ENCODE measurements at places on chromosomes 12 and 14. TPM values are rescaled to one million over a fixed set of nuclear protein-coding genes. Genes with fewer than 3 reads are reported as not detected.

The KRT72 gene
- total RNA-seq, result 5.6 TPM

The RNASE4 gene
- 0.27 TPM for total RNA-seq

The PRICKLE1 gene
- total RNA-seq, result not detected

The PITPNM2 gene
- total RNA-seq, result 29.2 TPM

The KRT85 gene
- total RNA-seq, result not detected

The PIP4P1 gene
- total RNA-seq, result 105 TPM

The COQ6 gene
- 33.9 TPM for total RNA-seq

The SLC5A8 gene
- total RNA-seq, result not detected

The RPS6KA5 gene
- 18.3 TPM for total RNA-seq

The PGF gene
- total RNA-seq, result not detected

The NEDD8 gene
- total RNA-seq, result 39.9 TPM

DNA sequence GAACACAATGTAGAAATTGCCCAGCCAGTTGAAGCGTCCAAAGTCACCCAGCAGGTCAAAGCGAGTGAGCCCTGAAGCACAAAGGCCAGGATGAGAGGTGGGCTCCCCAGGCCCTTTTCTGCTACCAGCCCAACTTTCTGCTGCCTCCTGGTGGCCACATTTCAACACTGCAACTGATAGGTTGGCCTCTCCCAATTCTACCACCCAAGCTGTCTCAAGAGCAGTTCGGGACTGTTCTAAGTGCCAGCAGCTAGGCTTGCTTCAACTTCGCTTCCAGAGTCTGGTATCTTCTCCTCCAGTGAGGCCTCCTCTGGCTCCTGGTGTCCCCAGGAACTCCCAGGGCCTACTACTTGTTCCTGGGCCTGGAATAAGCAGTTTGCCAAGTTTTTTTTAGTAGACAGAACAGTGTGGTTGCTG, 3.4 kb upstream of the DHH start:
- peak; percentile 63 for DNase-seq

DNA sequence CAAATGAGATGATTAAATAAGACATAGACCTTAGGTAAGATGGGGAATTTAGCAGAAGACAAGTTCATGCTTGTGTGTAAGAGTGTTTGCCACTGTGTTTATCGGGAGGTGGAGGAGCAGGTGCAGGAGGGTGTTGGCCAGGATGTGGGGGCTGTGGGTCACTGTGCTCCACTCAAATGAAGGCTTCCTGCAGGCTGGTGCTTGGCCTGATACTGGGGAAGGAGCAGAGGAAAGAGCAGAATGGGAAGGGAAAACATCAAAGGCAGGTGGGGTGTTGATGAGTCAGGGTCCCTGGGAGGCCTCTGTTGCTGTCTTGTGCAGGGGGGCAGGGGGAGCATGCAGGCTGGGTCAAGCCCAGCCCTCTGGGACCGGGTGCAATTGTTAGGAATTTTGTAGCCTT, 126.5 kb downstream of the TSPAN9 start:
- no peak for DNase-seq

DNA sequence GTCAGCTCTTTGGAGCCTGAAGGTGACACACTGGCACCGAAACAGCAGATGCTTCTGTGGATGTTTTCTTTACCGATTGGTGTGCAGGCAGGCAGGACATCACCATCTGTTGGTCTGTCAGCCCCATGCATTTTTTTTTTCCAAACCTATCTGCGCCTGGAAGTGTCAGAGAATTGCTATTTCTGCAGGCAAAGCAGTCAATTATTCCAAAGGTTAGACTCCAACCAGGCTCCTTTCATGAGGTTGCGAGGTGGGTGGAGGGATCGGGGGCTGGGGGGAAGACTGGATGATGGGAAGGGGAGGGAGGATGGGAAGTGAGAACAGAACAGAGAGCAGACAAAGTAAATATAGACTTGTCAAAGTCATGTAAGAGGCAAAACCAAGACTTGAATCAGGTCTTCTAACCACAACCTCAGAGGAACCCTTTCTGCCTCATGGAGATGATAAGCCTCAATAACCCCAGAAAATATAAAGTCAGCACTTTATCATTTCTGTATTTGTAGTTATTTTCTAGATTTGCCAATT, 117.7 kb downstream of the OTOGL start:
- DNase-seq, result no peak

- no peak for DNase-seq
Measured at GRCh38 chr12:124169577-124170284, 125.2 kb upstream of the RFLNA start.

- DNase-seq, result no peak
Measured at GRCh38 chr14:82905762-82906161, 1372.1 kb upstream of the SEL1L start.

- no peak for DNase-seq
Measured at GRCh38 chr14:72828604-72829003, 65.3 kb downstream of the DPF3 start.

- DNase-seq, result no peak
Measured at GRCh38 chr14:91300957-91301356, 56.5 kb upstream of the GPR68 start.

GRCh38 chr14:43001731-43002130, 1395.1 kb downstream of the LRFN5 start:
- DNase-seq, result no peak

GRCh38 chr12:25241167-25242020, 9.3 kb downstream of the KRAS start:
- DNase-seq, result peak; percentile 78

DNA sequence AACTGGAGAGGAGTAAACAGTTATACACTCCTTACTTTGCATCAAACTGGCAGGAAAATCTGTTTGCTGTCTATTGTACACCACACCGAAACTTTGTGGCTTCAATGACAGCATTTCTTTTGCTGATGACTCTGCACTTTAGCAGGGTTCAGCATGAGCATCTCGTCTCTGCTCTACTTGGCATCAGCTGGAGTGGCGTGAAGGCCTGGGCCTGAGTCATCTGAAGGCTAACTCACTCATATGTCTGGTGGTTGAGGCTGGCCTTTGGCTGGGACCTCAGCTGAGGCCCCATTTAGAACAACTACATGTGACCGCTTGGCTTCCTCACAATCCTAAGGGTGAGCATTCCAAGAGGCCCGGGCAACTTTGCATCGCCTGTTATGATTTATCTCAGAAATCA, 28.7 kb upstream of the REP15 start:
- no peak for DNase-seq

DNA sequence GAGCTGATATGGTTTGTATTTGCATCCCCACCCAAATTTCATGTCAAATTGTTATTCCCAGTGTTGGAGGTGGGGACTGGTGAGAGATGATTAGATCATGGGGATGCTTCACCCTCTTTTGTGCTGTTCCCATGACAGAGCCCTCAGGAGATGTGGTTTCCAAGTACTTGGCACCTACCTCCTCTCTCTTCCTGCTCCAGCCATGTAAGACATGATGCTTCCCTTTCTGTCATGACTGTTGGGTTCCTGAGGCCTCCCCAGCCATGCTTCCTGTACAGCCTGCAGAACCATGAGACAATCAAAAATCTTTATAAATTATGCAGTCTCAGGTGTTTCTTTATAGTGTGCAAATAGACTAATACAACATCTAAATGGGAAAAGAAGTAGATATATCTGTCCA, 754.5 kb downstream of the TMEM121 start:
- DNase-seq, result no peak

GRCh38 chr12:96719660-96720362, 187.2 kb upstream of the NEDD1 start:
- DNase-seq, result no peak

DNA sequence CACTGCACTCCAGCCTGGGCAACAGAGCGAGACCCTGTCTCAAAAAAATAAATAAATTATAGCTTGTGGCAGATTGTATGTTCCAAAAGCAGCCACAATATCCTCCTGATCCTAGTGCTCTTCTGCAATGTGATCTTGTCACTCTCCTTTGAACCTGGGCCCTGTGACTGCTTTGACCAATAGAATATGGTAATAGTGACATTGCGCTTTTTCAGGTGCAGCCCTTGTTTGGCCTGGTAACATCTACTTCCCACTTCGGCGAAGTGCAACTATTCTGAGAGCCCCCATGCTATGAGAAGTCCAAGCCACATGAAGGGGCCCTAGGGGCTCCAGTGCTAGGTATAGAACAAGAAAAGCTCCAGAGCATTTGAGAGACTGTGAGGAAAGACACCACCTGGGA, 31.1 kb upstream of the DENND5B start:
- no peak for DNase-seq

DNA sequence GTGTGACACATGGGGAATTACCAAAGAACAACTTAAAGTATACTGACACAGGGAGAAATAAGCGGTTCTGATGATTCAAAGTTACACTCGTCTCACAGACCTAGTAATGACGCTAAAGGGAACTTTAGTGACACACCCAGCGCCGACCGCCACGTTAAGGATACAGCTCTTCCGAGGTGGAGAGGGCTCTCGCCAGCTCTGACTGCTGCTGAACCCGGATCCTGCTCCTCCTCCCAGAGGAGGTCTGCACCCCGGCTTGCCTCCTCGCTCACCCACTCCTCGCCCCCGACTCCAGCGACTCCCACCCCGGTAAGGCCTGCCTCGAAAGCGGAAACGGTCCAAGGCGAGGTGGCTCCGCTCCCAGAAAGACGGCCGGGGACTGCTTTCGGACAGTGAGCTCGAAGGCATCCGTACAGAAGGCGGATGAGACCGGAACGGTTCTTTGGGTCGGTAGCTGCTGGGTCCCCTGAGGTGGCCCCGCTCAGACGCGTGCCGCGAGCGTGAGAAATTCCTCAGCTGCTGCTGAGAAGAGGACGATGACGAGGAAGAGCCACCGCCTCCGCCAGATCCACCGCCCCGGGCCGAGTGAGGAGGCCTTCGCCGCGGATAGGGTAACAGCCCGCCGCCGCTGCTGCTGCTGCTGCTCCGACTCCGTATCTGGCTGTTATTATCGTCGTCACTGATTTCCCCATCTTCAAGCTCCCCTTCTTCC, 643 bp downstream of the ZFC3H1 start:
- DNase-seq, result peak; percentile 45

- DNase-seq, result no peak
Measured at GRCh38 chr12:50453872-50454271, 50.9 kb upstream of the DIP2B start.

DNA sequence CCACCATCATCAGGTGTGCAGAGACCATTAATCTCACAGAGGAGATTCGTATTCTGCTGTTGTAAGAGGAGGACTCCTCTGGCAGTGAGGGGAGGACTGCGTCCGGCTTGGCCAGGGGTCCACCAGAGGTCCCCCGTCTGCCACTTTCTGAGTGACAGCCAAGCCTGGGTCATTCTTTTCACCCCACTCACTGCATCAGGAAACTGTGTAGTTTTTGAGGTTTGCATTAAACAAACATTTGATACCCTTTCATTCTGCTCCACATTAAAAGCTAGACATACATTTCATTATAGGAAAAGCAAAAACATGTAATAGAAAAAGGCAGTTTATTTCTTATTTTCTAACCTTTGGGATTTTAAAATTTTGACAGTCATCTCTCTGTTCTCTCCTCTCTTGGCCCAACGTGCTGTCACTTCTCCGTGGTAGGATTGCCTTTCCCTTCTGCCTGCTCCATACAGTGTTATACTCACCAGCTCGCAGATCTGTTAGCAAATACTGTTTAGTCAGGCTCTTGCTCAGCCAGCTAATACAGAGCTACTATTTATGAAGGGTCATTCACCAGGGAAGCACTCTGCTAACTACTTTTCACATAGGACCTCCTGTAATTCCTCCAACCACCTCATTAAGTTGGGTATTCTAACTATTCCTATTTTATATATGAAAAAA, 99.3 kb downstream of the PELI2 start:
- DNase-seq, result no peak

GRCh38 chr12:88520436-88520820, 59.8 kb downstream of the KITLG start:
- no peak for DNase-seq

DNA sequence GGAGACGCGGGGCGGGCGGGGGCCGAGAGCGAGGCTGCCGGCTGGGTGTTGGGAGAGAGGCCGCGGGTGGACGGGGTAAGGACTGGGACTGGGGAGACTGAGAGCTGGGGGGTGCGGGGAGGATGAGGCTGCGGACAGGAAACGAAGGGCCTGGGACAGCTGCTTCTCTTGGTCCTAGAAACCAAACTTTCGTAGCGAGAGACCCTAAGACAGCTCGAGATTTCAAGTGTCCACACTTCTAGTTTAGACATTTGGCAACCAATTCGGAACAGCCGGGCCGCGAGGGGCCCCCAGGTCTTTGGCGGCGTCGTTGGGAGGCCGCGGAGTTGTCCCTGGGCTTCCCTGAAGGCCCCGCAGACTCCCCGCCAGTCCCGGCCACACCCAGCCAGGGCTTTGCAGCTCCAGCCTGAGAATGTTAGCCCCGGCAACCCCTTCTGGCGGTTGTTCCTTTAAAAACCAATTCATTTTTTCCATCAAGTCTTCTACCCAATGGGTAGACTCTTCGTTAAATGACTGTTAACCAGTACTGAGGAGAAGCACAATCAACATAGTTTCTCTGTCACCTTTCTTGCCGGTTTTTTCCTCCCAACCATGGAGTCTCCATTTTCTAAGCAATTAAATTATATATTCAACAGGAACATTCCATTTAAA, 11.5 kb downstream of the NKX2-1 start:
- DNase-seq, result no peak

- no peak for DNase-seq
Measured at GRCh38 chr12:124497658-124498057, 69.8 kb downstream of the NCOR2 start.
